SIG-M5 (cell line): ENCODE measurements at places on chromosomes 7 and 10.

DNA sequence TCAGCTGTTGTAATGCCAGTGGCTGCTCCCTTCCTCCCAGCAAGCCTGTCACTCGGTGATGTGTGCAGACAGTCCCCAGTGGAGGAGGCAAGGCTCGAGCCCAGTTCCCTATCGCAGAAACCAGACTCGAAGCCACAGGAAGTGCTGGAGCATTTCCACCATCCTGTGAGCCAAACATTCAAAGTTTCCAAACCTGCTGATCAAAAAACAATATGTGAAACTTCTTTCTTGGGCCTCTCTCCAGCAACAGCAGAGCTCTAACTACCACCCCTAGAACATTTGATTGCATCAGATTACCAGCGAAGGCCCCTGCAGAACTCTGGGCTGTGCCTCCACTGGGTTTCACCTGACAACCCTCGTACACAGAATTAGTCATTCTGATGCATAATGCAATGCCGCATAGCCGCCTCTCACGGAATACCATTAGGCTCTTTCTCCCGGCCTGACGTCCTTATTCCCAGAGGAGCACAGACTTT lies 94.0 kb downstream of the ELMO1 start:
- peak; percentile 90 for DNase-seq

DNA sequence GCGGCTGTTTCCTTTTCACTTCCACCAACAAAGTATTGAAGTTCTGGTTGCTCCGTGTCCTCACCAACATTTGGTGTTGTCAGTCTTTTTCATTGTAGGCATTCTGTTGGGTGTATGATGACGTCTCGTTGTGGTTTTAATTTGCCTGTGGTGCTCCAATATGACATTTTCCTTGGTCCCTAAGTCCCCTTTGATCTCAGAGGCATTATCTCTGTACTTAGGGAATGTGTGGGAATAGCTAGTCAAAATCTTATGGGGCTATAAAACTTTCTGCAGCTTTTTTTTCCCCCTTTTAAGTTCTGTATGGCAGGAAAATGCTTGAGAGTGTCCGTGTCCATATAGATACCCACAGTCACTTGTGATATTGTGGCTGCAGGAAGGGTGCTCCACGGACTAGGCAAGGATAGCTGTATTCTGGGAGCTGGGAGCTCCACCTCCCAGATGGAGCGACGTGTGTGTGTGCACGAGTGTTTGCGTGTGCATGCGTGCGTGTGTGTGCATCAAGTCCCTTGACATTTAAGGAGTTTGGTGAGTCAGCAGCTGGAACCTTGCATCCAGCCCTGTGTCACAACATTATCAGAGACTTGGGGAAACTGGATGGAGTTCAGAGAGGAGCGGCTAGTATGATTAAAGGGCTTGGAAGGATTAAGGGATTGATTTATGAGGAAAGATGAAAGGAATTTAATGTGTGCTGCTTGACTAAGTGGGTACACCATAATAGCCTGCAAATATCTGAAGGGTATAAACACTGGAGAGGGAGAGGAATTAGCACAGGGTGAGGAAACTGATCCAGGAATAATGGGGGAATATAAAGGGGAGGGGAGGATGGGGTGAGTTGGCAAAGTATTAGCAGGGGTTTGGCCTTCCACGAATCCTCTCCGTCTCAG lies 66.8 kb downstream of the LRMDA start:
- no peak for DNase-seq

- no peak for DNase-seq
These were observed 23.2 kb downstream of the STEAP1B start for GRCh38 chr7:22476824-22477223.

- DNase-seq: no peak
These were observed 26.2 kb upstream of the FRMD4A start for GRCh38 chr10:14356921-14357320.

GRCh38 chr10:44102726-44103255 lies 282.1 kb downstream of the CXCL12 start:
- DNase-seq: no peak

DNA sequence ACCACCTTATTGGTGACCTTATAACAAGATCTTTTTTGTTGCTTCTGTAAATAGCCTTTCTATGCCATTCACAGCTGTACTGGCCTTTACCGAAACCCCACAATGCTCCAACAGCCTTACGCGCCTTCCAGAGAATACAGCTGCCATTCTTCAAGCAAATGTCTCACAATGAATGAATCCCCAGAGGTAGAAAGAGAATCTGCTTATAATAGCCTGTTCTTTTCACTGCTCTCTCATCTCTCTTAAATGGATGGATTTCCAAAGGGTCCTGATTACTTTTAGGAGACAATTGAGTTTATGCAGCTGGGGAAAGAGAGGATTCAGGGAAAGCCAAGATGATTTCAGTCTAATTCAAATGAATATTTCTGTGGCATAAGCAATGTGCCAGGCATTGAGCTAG lies 183.1 kb upstream of the PDE1C start:
- no peak for DNase-seq

DNA sequence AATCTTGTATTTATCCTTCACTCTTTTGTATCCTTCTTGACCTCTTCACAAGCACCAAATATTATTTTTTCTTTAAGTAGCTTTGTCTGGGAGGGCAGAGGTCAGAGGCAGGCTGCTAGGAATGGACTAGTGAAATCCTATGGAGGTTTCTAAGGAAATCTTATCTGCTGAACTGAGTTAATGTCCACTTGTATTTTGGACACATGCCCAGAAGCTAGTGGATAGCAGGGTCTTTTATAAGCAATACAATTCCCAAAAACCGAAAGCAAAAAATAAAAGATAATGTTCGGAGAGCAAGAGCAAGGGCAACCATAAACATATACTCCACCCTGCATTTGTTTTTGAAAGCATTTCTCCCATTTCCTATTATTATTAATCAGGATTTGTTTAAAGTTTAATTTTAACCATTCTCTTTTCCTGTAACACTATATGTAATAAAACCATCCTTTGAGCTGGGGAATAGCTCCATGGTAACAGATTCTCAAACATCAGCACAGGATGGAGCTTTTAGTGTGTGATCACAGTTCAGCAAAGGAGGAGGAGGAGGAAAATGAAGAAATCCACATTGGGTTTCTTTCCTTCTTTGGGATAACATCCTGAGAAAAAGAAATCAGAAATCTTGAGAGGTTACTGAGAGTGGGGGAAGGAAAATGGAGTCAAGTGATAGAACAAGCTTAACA lies 328.2 kb upstream of the LRRN3 start:
- no peak for DNase-seq
